ENCODE measurements at places on chromosomes 7 and 10.

DNA sequence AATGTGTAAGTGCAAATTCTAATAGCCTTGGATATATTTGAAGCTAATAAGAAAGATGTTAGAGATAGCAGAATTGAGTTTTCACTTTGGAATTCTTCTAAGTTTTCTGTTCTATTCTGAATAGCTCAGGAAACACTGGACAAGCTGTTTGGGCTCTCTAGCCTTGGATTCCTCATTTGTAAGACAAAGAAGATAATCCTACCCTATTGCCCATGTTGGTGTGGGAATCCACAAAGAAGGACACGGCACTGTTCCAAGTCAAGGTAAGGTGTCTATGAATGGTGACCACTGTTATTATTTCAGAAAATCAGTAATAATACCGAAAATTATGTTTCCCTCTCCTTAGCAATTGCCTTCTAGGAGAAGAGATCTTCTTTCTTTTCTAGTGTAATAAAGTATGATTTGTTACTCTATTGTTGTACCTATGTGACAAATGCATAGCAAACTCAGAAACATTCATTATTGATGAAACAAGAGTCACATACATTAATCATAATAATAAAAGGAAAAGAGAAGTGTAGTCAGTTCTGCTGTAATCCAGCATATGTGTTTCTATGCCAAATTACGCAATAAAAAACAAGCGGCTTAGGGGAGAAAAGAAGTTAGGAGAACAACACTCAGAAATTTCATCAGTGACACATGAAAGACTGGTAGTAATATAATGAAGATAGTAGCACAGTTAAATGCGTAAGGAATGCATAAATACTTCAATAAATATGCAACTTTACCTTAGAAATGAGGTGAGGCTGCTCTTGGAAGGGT lies 1012.3 kb upstream of the PHF14 start:
- no peak for DNase-seq

DNA sequence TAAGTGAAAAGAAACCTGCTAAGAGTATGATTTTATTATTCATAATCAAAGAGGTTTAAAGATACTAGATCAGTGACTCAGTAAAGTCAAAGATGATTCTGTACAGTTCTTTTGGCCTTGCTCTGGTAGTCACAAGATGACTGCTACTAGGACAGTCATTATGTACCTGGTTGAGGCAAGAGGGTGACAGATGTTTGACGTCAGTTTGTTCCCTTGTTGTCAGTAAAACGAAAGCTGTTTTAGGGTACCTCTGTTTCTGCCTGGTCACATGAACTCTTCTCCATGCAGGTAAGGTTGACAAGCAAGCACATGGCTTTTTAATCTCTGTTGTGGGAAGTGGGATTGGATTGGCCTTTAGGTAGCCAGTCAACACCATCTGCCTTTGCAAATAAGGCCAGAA lies 308.0 kb downstream of the EXOC4 start:
- no peak for DNase-seq

DNA sequence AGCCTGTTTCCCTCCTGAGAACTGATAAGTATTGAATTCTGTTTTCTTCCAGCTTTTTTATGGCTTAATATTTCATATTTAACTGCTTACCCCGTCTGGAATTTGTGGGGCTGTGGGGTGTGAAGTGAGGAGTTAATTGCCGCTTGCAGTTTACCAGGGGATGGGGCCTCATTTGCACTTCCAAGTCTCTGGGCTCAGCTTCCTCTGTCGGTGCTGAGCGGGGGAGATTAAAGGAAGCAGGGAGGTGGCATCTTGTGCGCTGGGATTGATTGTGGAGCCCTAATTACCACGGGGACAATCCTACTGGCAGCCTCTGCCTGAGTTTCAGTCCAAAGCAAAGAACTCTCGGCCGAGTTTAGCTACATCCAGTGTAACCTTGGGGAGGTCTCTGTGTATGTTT lies 33.4 kb downstream of the ELFN1 start:
- DNase-seq: no peak

- no peak for DNase-seq
Observed at GRCh38 chr7:113289140-113289740, 170.9 kb upstream of the SMIM30 start.

DNA sequence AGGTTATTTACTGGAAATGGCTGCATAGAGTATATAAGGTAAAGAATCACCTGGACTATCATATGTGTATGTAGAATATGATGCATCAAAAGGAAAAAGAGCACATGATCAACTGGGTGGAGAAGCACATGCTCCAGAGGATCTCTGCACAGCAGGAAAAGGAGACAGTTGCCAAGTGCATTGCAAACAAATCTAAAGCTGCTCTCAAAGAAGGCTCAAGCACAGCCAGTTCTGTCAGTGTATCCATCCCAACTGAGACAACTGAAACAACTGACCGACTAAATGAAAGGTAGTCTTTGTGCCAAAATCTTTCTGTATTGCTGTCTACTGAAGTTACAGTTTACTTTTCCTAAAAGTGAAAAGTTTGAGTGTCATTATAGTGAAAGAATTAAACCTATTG lies 83.2 kb upstream of the SGCE start:
- DNase-seq: no peak

- no peak for DNase-seq
Observed at GRCh38 chr7:36708767-36709166, 15.5 kb downstream of the AOAH start.

DNA sequence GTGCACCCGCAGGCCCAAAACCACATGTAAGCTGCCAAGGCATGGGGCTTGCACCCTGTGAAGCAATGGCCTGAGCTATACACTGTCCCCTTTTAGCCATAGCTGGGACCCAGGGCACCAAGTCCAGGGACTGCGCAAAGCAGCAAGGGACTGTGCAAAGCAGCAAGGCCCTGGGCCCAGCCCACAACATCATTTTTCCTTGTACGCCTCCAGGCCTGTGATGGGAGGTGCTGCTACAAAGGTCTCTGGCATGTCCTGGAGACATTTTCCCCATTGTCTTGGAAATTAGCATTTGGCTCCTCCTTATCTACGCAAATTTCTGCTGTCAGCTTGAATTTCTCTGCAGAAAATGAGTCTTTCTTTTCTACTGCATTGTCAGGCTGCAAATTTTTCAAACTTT lies 24.8 kb downstream of the ARHGAP19 start:
- DNase-seq: no peak

DNA sequence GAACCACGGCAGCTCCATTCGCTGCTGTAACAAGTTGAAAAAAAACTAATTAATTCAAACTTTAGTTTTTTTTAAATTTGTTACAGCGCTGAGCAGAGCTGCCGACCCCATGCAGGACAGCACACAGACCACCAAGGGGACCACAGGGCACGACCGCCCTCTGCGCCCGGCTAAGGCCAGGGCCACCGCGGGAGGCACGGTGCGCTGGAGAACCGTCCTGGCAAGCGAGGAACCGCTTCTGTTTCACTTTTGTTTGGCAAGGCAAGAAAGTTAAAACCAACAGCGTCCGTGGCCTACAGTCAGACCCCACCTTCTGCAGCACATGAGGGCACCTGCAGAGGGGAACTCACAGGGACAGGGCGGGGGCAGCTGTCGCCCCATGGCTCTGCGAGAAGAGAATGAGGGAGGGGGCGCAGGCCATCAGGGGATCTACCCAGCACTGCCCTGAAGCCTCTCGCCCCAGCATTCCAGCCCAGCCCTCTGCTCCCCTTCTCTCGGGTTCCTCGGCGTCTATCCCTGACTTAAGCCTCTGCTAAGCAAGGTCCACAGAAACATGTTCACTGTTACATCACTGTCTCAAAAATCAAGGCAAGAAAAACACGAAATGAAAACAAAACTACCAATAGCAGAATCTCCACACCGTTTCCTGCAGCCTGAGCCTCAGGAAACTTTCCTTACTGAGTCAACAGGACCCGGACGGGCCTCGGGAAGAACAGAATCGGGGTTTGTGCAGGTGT lies 204.4 kb downstream of the DIP2C start:
- DNase-seq: peak; percentile 13
